ENCODE measurements at places on chromosomes 5 and 9. TPM values are rescaled to one million over a fixed set of nuclear protein-coding genes. Genes with fewer than 3 reads are reported as not detected.

Gene THG1L
- total RNA-seq, result 8.4 TPM

Gene TMEM252
- total RNA-seq, result not detected

Gene SECISBP2
- total RNA-seq, result 18.5 TPM

Gene PCDHB11
- under 0.01 TPM for total RNA-seq

Gene IER5L
- 10.7 TPM for total RNA-seq

Gene OLFM1
- 2.0 TPM for total RNA-seq

Gene GFRA3
- total RNA-seq, result not detected

Gene KIF24
- total RNA-seq, result 2.6 TPM

Gene MEIKIN
- total RNA-seq, result not detected

Gene TMEFF1
- 3.8 TPM for total RNA-seq

Gene PCDHGA12
- 5.2 TPM for total RNA-seq

Gene C5orf52
- not detected for total RNA-seq

Gene RUFY1
- total RNA-seq, result 47.4 TPM

Gene PRLR
- not detected for total RNA-seq

Gene GNA14
- 8.4 TPM for total RNA-seq

Gene SAXO1
- total RNA-seq, result not detected

Gene SLC6A19
- not detected for total RNA-seq

Gene CCL27
- total RNA-seq, result not detected

Gene ALDH1A1
- 124 TPM for total RNA-seq

Gene UGT3A2
- total RNA-seq, result not detected

Gene THBS4
- under 0.01 TPM for total RNA-seq

Gene DBH
- not detected for total RNA-seq

Gene NR5A1
- total RNA-seq, result not detected

Gene MUSK
- under 0.01 TPM for total RNA-seq

Gene ABCA1
- 24.3 TPM for total RNA-seq

Gene PCDHGC3
- 7.8 TPM for total RNA-seq

Gene SPATA31C1
- not detected for total RNA-seq

Gene SPATA6L
- total RNA-seq, result 0.61 TPM

Gene BAAT
- total RNA-seq, result not detected

Gene MARCOL
- total RNA-seq, result not detected

Gene HTR4
- not detected for total RNA-seq

Gene CDKN2B
- total RNA-seq, result 14.9 TPM

Gene CER1
- total RNA-seq, result not detected

Gene KCNIP1
- not detected for total RNA-seq

Gene HMHB1
- not detected for total RNA-seq

Gene AK8
- 0.30 TPM for total RNA-seq

Gene CBY3
- total RNA-seq, result not detected

Gene MARCHF6
- 36.7 TPM for total RNA-seq

Gene PHF24
- total RNA-seq, result not detected

Gene ORM2
- not detected for total RNA-seq

Gene IRX1
- under 0.01 TPM for total RNA-seq

Gene TXNDC8
- total RNA-seq, result not detected

Gene TMOD1
- total RNA-seq, result 1.9 TPM

Gene PCDHGA5
- total RNA-seq, result 0.30 TPM

Gene EGFL7
- total RNA-seq, result 532 TPM

Gene NR4A3
- under 0.01 TPM for total RNA-seq

Gene PTAR1
- total RNA-seq, result 62.6 TPM

Gene CCNJL
- 6.2 TPM for total RNA-seq

Gene CARD9
- 2.6 TPM for total RNA-seq

Gene KIF20A
- 52.6 TPM for total RNA-seq

Gene PHYHD1
- total RNA-seq, result not detected

Gene FOXD4
- not detected for total RNA-seq

Gene PLEKHG4B
- total RNA-seq, result not detected

Gene PHYKPL
- 24.3 TPM for total RNA-seq

Gene CDO1
- 1.1 TPM for total RNA-seq

Gene CNTNAP3B
- total RNA-seq, result 37.0 TPM

Data from epithelial cell of umbilical artery (primary cell).